ENCODE measurements at places on chromosomes 4 and X.

DNA sequence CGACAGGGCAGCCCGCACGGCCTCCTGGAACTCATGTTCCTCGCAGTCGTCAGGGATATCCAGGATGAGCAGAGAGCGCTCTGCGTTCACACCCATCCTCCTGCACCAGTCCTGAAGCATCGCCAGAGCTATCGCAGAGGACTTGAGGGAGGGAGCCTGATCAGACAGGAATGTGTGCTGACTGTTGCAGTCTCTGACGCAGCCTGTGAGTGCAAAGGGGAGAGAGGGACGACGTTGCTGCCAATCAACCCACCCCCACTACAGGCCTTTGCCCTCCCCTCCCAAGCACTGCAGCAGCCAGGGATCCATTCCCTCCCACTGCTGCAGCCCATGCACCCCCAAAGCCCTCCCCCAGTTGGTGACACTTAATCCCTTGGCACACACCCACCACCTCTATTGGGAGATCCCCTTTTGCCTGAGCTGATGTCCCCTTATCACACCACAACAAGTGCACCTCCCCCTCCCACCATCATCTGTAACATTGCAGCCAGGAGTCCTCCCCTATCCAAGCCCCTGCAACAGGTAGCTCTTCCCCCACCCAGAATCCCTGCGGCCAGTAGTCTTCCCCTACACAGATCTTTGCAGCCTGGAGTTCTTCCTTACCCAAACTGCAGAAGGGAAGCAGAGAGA, 897 bp downstream of the PNMA6F start:
- no peak overlapping the region for H3K27ac ChIP-seq
- no peak overlapping the region for H3K4me3 ChIP-seq
- H3K4me1 ChIP-seq = no peaks in the 10 kb centered on the region
- H3K27me3 ChIP-seq = no peaks in the 10 kb centered on the region
- H3K36me3 ChIP-seq = no peaks in the 10 kb centered on the region

- H3K27ac ChIP-seq = no peak overlapping the region
- no peak overlapping the region for H3K4me3 ChIP-seq
- H3K27me3 ChIP-seq = peaks cover 63% of the 10 kb centered on the region
- H3K4me1 ChIP-seq = peaks cover 12% of the 10 kb centered on the region
Measured at GRCh38 chr4:92304606-92305005, 840 bp downstream of the GRID2 start.

GRCh38 chrX:17390419-17390850, 15.4 kb downstream of the NHS start:
- no peaks in the 10 kb centered on the region for H3K36me3 ChIP-seq
- no peak overlapping the region for H3K4me3 ChIP-seq
- no peaks in the 10 kb centered on the region for H3K27me3 ChIP-seq
- DNase-seq = no peak

GRCh38 chrX:24629701-24630100, 17.4 kb downstream of the PCYT1B start:
- no peaks in the 10 kb centered on the region for H3K27me3 ChIP-seq
- H3K4me1 ChIP-seq = no peaks in the 10 kb centered on the region
- no peaks in the 10 kb centered on the region for H3K36me3 ChIP-seq
- no peak for DNase-seq
- H3K27ac ChIP-seq = no peak overlapping the region

DNA sequence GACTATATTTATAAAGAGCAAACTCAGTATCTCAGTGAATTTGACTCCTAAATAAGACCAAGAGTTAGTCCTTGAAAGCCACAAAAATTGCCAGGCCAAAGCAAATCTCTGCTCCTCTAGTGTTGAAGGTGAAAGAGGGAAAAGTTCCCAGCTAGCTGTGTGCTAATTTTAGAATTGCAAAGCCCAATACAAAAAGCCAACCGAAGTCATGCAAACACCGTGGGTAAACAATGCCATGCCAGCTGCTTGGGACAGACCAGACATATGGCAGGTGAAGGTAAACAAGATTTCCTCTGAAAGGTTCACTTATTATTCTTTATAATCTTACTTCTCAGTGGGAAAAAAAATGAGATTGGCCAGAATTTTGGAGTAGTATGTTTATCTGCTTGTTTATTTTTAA, 80.5 kb upstream of the LNX1 start:
- H3K4me3 ChIP-seq = no peak overlapping the region
- no peak overlapping the region for H3K27ac ChIP-seq

- peaks cover 8% of the 10 kb centered on the region for H3K4me1 ChIP-seq
- H3K27me3 ChIP-seq = no peaks in the 10 kb centered on the region
- no peaks in the 10 kb centered on the region for H3K36me3 ChIP-seq
Measured at GRCh38 chrX:68114573-68115129, 318.6 kb downstream of the OPHN1 start.

GRCh38 chr4:190020790-190021717, 6.0 kb downstream of the FRG2 start:
- no peak for DNase-seq
- H3K4me3 ChIP-seq = no peak overlapping the region
- H3K36me3 ChIP-seq = no peaks in the 10 kb centered on the region
- H3K27me3 ChIP-seq = no peaks in the 10 kb centered on the region
- no peak overlapping the region for H3K27ac ChIP-seq

- no peak for DNase-seq
- H3K4me1 ChIP-seq = peaks cover 11% of the 10 kb centered on the region
- H3K27ac ChIP-seq = no peak overlapping the region
- no peaks in the 10 kb centered on the region for H3K27me3 ChIP-seq
- no peak overlapping the region for H3K4me3 ChIP-seq
Measured at GRCh38 chr4:84958434-84958833, 8.1 kb downstream of the WDFY3 start.

DNA sequence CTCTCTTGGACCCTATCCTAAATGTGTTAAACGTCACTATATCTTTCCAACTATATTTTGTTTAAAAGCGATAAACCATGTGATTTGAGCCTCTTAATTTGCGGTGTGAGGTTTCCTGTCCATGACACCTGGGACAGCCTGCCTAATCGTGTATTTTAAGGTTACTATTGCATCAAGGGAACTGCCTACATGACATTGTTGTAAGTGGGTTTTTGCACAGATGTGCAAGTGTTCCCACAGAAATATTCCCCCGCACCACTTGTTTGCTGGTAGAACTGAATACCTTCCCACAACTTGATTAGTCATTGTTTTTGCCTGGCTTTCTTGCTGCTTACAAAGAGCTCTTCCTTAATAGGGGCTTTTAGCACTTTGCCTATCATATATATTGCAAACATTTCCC, 5.1 kb upstream of the FAM184B start:
- H3K36me3 ChIP-seq = no peaks in the 10 kb centered on the region
- DNase-seq = no peak
- no peak overlapping the region for H3K4me3 ChIP-seq
- no peaks in the 10 kb centered on the region for H3K27me3 ChIP-seq
- H3K4me1 ChIP-seq = no peaks in the 10 kb centered on the region

- no peaks in the 10 kb centered on the region for H3K27me3 ChIP-seq
- no peak overlapping the region for H3K4me3 ChIP-seq
- H3K27ac ChIP-seq = no peak overlapping the region
- no peaks in the 10 kb centered on the region for H3K36me3 ChIP-seq
- H3K4me1 ChIP-seq = no peaks in the 10 kb centered on the region
- no peak for DNase-seq
Measured at GRCh38 chrX:23478056-23478455, 143.4 kb downstream of the PTCHD1 start.

GRCh38 chr4:145492376-145492775, 10.7 kb downstream of the SMAD1 start:
- DNase-seq = no peak
- no peaks in the 10 kb centered on the region for H3K36me3 ChIP-seq
- no peaks in the 10 kb centered on the region for H3K4me1 ChIP-seq
- no peak overlapping the region for H3K4me3 ChIP-seq
- no peak overlapping the region for H3K27ac ChIP-seq

DNA sequence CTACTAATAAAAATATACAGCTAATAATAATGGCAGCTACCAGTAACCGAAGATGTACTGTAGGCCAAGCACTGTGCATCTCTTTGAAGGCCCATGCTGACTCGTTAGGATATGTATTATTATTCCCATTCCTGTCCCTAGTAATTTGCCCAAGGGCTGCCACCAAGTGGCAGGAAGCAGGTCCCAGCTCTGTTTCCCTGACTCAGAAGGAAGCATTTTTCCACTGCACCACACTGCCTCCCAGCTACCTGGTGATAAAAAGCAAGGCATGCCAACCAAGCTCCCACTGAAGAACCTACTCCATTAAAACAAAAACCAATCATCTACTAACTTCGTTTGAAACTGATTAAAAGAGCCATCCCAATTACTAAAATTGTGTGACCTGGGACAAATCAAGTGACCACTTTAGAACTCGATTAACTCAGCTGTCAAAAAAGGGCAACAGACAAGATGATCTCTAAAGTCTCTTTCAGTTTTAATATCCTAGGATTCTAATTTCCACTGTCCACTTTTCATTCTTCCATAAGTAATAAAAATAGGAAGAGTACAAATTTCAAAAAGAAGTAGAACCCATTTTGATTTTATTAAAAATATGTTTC, 24.3 kb upstream of the PGM2 start:
- no peaks in the 10 kb centered on the region for H3K27me3 ChIP-seq
- no peaks in the 10 kb centered on the region for H3K36me3 ChIP-seq
- no peak overlapping the region for H3K4me3 ChIP-seq
- no peaks in the 10 kb centered on the region for H3K4me1 ChIP-seq
- H3K27ac ChIP-seq = no peak overlapping the region
- DNase-seq = peak; percentile 51

DNA sequence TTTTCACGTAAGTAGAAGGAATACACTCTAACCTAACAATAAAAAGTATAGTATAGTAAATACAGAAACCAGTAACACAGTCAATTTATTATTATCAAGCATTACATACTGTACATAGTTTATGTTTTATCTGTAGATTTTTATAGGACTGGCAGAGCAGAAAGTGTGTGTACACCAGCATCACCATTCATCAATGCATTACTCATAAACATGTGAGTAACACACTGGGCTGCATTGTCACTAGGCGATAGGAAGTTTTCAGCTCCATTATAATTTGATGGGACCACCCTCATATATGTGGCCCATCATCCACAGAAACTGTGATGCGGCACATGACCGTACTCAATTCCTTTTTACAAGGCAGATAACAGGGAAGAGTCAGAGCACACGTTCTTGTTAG, 137.8 kb upstream of the RBPJ start:
- no peak overlapping the region for H3K27ac ChIP-seq
- peaks cover 11% of the 10 kb centered on the region for H3K4me1 ChIP-seq
- H3K27me3 ChIP-seq = no peaks in the 10 kb centered on the region
- no peak overlapping the region for H3K4me3 ChIP-seq

DNA sequence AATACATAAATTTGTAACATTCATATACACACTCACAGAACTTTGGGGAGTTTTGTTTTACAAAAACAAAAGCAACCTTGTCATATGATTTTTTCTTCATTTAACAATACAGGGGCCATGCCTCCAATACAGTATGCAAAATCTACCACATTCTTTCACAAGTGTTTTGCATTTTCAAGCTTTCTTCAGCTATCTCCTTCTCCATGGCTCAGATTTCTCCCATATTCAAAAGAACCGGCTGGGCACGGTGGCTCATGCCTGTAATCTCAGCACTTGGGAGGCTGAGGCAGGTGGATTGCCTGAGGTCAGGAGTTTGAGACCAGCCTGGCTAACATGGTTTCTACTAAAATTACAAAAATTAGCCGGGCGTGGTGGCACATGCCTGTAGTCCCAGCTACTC, 4.1 kb downstream of the TEX13B start:
- no peaks in the 10 kb centered on the region for H3K36me3 ChIP-seq
- H3K4me3 ChIP-seq = no peak overlapping the region
- no peaks in the 10 kb centered on the region for H3K27me3 ChIP-seq
- H3K4me1 ChIP-seq = no peaks in the 10 kb centered on the region

- no peaks in the 10 kb centered on the region for H3K36me3 ChIP-seq
- no peaks in the 10 kb centered on the region for H3K27me3 ChIP-seq
- no peak overlapping the region for H3K27ac ChIP-seq
- H3K4me3 ChIP-seq = no peak overlapping the region
- H3K4me1 ChIP-seq = 0 out of 2 replicates have a peak, but pooled peaks cover 3% of the 10 kb centered on the region
Measured at GRCh38 chr4:106629268-106629625, 260.7 kb upstream of the GIMD1 start.

GRCh38 chr4:144962300-144962699, 135.7 kb downstream of the ANAPC10 start:
- no peak overlapping the region for H3K27ac ChIP-seq
- H3K27me3 ChIP-seq = no peaks in the 10 kb centered on the region
- H3K4me3 ChIP-seq = no peak overlapping the region
- H3K4me1 ChIP-seq = no peaks in the 10 kb centered on the region
- H3K36me3 ChIP-seq = no peaks in the 10 kb centered on the region

Data from SJSA1 (cell line).